ENCODE measurements at places on chromosomes 16 and 17.
A peak's percentile ranks its signal among the peaks of the same experiment; 100 is the strongest.

GRCh38 chr16:57007050-57007449, 17.7 kb downstream of the NLRC5 start:
- DNase-seq: no peak

GRCh38 chr17:74768069-74768762, 7.9 kb downstream of the NAT9 start:
- no peak for DNase-seq

- DNase-seq: no peak
Observed at GRCh38 chr17:55668312-55668920, 54.2 kb downstream of the TMEM100 start.

GRCh38 chr17:63751806-63752205, 10.2 kb upstream of the STRADA start:
- DNase-seq: no peak

DNA sequence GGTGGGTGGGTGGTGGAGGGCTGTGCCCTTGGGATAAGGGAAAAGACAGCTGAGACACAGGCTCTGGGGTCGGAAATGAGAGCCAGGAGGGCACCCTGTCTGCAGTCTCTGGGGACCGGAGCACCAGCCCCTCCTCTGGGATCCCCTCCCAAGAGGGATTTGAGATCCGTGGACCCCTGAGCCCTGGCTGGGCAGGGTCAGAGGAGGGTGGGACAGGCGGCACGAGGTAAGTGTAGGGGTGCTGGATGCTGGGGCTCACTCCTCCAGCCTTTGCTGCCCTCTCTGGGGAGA, 425 bp downstream of the SGSH start:
- no peak for DNase-seq

DNA sequence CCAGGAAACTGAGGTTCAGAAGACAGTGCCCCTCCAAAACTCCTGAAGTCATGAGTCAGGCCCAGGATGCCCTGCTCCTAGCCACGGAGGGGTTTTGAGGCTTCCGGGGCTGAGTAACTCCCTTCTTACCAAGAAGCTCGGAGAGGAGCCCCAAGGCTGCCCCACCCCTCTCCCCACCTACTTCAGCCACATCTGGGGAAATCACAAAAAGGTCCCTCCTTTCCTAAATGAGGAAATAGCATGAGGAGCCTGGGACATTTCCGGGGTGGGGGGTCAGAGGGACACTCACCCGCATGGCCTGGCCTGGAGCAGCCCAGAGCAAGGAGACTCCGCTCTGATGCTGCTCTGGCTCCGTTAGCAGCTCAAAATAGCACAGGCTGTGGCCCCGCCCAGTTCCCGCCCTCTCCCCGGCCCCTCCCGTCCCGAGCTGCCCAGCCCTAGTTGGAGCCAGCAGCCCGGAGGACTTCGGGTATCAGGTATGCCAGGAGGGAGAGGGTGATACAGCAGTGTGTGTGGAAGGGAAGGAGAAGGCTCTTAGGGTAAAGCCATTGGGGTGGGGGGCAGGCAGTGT, 40.1 kb downstream of the MYO18A start:
- DNase-seq: no peak

DNA sequence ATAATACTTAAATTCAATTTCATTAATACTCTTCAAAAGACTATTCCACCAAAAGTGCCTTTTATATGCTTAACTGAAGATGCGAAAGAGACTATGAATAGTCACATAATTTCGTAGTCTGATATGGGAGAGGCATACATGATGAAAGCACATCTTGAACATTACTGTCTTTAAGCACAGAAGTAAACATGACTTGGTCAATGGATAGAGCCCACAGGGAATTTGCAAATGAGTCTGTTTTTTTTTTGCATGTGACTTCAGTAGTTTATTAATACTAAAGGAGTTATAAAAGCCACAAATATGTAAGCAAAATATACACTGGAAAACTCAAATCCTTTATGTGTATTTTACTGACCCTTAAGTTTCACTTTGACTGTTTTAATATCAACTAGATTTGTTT, 15.9 kb downstream of the ADPRM start:
- DNase-seq: no peak

DNA sequence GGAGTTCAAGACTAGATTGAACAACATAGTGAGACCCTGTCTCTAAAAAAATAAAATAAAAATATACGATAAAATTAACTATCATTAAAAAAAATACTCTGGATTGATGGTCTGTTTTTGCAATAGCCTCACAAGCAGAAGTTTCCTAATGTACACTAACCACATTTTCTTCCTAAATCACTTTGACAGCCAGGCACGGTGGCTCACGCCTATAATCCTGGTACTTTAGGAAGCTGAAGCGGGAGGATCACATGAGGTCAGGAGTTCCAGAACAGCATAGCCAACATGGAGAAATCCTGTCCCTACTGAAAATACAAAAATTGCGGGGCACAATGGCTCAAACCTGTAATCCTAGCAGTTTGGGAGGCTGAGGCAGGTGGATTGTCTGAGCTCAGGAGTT, 64.7 kb downstream of the HELZ start:
- no peak for DNase-seq

GRCh38 chr17:78144147-78144719, 2.0 kb upstream of the C17orf99 start:
- peak; percentile 87 for DNase-seq

- no peak for DNase-seq
Observed at GRCh38 chr17:65656390-65657250, 95.2 kb upstream of the AXIN2 start.

DNA sequence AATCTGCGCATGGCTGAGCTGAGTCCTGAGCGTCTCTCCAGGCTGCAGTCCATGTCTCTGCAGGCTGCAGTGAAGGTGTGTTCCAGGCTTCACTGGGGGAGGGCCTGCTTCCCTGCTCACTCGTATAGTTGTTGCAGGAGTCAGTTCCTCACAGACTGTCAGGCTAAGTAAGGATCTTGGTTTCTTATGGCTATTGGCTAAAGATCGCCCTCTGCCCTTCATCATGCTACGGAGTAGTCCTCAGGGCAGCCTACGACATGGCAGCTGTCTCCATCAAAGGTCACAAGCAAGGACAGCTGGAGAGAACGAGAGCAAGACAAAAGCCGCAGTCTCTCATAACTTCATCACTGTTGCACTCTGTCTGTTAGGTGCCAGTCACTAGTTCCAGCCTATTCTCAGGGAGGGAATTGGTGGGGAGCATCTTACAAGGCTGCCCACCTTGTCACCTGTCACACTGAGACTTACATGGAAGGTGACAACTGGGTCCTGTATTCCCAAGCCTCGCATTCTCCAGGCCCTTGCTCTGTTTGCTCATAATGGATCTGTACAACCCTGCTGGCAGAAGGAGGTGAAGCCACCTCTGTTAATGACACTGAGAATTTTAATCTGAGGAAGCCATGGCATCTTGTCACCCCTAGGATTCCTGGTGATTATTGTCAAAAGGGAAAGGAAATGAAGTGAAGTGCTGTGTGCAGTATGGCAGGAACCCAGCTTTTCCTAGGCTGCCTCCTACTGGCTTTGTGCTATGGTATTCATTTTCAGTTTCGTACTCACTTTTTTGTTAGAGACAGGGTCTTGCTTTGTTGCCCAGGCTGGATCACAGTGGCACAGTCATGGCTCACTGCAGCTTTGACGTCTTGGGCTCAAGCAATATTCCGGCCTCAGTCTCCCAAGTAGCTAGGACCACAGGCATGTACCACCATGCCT, 43.4 kb downstream of the MFSD11 start:
- DNase-seq: no peak

DNA sequence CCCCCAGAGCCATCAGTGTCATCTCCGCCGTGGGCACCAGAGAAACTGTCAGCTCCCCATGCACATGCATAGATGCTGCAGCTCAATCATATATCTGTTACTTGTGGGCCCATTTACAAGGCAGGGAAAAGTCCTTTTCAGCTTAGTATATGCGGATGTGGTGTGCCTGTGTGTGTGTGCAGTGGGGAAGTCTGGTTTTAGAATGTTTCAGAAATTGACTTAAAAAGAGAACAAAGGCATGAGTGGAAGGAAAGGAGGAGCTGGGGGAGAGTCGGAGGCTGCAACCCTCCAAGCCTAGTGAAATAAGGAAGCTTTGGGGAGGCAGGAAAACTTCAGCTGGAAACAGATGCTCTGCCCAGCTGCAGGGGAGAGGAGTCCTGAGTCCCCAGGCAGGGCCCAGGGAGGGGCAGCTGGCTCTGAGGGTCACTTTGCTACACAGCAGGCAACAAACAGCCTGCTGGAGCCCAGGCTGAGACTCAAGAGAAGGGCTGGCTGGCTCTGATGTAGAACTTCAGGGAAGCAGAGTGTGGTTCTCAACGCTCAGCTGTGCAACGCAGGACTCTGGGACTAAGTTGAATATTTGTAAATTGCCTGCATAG, 11.1 kb upstream of the CD300LD start:
- no peak for DNase-seq

DNA sequence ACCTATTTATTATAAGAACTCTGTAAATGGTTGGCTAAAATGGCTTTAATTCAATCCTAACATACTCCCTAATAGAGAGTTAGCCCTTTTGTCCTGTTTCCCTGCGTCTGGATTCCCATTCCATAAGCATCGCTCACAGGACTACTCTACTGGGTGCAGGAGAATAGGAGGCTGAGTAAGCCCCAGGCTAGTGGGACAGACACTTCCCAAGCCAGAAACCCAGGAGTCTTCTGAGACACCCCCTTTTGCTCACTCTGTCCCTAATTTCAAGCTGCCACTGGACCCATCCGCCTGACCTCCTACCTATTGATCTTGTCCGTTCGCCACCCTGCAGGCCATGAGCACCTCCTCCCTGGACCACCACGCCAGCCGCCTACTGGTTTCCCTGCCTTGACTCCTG, 16.7 kb upstream of the TOB1 start:
- no peak for DNase-seq

- DNase-seq: no peak
Observed at GRCh38 chr17:57601143-57601735, 143.9 kb downstream of the CCDC182 start.

DNA sequence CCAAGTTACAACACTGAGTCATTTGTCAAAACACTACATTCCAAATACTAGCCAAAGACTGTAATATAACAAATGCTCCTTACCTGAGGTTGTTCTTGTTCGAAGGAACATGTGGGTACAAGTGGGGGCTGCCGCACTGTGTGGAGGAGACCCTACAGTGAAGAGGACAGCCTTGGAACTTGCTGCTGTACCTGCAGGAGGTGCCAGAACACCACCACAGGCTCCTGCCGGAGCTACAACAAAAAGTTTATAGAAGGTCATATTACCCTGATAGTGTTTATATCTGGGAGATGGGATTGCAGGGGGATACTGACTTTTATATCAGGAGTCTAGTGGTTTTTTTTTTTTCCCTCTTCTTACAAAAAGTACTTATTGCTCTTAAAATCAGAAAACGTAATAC, 37.8 kb upstream of the ALDH3A1 start:
- DNase-seq: no peak

DNA sequence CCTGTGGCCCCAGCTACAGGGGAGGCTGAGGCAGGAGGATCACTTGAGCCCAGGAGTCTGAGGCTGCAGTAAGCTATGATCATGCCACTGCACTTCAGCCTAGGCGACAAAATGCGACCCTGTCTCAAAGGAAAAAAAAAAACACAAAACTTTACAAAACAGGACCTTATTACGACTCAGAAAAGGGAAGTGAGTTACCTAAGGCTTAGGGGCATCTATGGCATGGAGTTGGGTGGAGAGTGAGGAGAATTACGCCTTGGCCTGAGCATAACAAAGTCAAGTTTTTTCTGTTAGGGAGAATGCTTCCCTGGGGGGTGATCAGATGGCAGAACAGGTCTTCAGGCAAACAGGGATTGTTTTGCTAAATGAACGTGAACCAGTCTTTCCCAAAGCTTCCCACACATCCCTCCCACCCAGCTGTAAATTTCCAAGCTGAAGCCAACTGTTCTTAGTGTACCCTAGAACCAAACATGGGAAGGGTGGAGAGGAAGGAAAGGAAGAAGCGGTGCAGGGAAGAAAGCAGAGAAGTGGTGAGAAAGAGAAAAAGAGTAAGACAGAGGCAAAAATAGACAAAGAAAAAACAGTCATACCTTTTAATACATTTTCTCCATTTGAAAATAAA, 24.6 kb upstream of the TNRC6C start:
- DNase-seq: no peak

- DNase-seq: no peak
Observed at GRCh38 chr16:46627746-46628145, 6.6 kb upstream of the SHCBP1 start.

DNA sequence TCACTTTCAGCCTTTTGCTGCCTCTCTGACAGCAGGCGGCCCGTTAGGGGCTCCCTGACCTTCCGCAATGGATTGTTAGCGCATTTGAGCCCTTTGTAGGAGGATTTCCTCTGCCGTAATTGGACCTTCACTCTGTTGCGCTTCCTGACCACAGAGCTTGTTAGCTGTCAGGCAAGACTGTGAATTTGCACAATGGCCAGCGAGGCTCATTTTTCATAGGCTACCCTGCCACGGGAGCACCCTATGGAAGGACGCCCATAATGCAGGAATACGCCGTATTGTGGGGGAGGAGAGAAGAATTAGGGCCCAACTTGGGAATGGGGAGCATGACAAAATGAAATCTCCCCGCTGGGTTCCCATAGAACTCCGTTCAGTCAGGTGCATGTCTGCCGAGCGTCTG, 205.2 kb upstream of the NLRP1 start:
- DNase-seq: no peak

DNA sequence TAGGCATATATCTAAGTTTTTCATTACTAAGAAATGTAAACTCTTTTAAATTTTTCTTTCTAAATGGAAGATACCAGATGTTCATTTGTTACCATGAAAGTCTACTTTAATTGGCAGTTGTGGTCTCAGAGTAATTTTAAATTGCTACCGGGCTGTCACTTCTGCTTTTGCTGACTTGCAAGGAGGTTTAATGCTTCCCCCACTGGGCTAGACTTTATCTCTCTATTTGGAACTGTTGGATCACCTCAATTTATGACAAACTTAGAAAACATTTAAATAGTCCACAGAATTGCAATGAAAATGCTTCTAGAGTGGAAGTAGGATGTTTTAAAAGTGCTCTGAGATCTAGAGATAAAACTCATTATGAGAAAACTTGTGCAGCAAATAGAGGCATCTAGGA, 479.8 kb upstream of the GOT2 start:
- DNase-seq: no peak

DNA sequence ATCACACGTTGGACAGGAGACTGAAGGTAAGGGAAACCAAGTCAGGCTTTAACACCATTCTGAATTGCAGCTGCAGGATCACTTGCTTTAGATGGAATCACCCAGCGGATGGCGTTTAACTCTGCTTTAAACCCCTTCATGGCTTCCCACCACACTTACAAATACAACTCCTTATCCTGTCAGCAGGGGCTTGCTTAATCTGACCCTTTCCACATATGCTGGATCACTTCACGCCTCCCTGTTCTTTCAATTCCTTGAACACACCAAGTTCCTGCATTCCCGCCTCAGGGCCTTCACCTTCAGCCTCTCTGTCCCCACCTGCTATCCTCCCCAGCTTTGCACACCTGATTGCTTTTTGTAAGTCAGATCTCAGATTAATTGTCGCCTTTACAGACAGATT, 442.2 kb downstream of the MAF start:
- DNase-seq: no peak

GRCh38 chr17:77959126-77959925, 823 bp downstream of the TNRC6C start:
- no peak for DNase-seq

- DNase-seq: no peak
Observed at GRCh38 chr16:17382949-17383863, 87.6 kb downstream of the XYLT1 start.
